Fibroblast of skin of back (primary cell): ENCODE measurements at places on chromosomes 5 and 9.
A peak's percentile ranks its signal among the peaks of the same experiment; 100 is the strongest.

DNA sequence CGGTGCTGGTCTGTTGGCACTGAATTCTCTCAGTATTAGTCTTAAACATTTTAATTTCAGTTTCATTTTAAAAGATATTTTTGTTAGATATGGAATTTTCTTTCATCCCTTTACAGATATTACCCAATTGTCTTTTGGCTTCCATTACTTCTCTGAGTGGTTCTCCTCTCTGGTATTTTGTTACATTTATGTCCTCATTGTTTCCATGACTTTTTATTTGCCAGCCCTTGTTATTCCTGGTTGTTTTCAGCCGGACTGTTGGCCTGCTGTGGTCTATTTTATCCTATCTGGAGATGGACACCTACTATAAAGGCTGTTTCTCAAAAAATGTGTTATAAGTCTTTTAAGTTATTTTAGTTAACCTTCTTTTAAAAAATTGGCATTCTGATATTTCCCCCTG is 117.2 kb downstream of the ARHGEF28 start:
- DNase-seq: no peak

DNA sequence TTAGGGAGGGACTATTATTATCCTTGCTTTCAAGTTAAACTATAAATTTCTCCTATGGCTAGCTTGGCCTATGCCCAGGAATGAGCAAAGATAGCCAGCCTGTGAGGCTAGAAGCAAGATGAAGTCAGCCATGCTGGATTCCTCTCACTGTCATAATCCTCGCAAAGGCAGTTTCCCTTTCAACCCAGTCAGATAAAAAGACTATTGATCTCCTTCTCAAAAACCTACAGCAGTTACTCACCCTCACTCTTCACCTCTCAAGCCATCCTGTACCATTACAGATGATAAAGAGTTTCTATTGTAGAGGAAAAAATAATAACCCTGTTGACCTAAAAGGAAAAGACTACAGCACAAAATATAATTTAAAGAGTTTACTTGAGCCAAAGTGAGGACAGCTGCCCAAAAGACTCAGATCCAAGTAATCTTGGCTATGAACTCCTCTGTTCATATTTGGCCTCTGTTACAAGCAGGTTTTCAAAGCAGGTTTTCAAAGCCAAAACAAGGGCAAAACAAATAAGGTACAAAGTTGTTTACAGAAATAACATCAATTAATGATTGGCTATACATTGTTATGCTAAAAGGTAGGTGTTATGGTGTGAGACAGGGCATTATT is 41.7 kb downstream of the KCNV2 start:
- no peak for DNase-seq

DNA sequence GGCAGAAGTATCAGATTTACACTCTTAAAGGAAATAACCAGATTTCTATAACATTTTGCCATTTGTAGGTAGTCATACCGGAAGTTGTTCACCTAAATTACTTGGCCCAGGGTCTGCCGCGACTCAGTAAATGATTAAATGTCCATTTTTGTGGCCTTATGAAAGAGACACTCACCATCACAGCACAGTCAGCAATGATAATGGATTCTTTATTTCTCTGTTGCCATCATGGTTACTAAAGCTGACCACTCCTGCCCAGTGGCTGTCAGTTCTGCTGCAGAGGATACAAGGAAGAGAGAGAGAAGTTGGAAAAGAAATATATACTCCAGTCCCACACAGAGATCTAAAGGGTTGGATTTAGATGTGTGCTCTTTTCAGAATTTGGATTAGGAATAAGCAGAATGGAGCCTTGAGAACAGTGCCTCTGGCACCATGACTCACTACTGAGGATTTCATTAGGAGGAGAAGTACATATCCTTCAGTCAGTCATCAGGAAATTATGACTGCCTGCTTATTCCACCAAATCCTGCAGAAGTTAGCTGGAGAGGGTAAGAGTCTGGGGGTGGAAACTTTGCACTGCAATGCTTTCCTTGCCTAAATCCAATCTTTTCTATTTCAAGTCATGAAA is 72.8 kb upstream of the EFNA5 start:
- DNase-seq: peak; percentile 82

DNA sequence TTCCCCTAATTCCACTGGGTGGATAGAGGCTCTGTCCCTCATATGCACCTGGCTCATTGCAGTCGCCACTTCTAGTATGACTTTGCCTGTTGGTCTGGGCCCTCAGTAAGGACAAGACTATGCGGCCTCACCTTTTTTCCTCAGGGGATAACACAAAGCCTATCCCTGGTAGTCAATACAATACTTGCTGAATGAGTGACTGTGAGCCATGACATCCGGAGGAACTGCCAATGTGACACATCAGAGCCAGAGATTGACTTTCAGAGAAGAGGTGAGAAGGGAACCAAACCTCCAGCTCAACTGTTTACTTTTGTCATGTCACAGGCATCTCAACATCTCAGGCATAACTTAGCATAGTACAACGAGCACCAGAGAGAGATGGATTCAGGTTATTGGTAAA is 371.3 kb downstream of the DMRT2 start:
- DNase-seq: no peak

GRCh38 chr5:9188131-9188530 is 357.7 kb downstream of the SEMA5A start:
- DNase-seq: peak; percentile 90

DNA sequence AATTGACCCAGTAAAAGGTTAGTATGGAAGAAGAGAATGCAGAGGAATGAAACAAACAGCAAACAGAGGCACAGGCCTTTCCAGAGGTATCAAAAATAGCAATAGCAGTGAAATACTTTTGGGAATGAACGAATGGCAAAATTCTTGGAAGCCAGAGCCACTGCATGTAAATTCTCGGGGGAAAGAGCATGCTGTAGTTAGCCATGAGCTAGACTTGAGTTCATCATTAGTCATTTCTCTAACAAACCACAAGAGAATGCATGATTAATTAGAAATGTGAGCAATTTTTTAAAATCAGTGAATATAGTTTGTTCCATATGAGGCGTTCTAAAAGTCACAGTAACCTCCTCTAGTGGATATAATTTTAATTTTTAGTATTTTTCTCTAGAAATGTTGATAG is 170.3 kb upstream of the PRR16 start:
- peak; percentile 91 for DNase-seq

GRCh38 chr9:86407022-86407421 is 52.8 kb upstream of the TUT7 start:
- peak; percentile 47 for DNase-seq

DNA sequence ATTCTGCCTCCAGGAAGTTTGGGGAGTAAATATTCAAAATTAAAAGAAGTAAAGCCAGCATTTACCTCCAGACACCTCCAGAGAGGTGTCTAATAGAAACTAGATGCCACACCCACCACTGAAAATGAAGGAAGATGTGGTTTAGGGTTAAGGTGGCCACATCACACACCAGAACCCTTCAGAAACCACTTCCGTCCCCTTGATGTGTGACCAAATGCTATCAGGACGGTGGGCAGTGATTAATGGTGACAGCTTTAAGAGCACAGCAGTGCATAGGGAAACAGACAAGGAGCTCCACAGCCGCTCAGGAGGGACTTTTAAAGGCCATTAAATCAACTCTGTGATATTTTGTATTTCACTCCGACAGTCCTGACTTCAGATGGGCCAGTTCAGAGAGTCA is 295.2 kb downstream of the BRINP1 start:
- no peak for DNase-seq

DNA sequence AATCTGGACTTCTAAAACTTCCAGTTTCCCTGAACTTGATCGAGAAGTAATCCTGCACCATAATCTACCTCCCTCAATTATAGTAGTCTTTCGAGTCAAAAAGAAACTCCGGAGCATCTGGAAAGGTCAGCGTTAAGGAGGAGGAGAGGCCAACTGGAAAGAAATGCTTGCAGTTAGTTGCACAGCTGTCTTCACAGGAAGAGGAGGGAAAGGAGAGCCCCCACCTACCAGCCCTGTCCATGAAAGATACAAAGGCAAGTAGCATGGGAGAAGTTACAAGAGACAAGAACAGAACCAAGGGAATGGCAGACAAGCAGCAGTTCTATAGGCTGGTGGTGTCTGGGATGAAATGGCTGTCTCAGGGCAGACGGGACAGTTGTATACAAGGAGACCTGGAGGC is 170.6 kb downstream of the RAB3C start:
- no peak for DNase-seq

GRCh38 chr9:12875191-12875590 is 100.4 kb downstream of the LURAP1L start:
- DNase-seq: peak; percentile 70

GRCh38 chr5:141598391-141599345 is 20.1 kb downstream of the DIAPH1 start:
- DNase-seq: peak; percentile 24

- DNase-seq: no peak
Observed at GRCh38 chr5:133680830-133681565, 68.7 kb upstream of the FSTL4 start.

- no peak for DNase-seq
Observed at GRCh38 chr9:125902831-125903512, 155.8 kb downstream of the PBX3 start.

- no peak for DNase-seq
Observed at GRCh38 chr5:99605904-99606303, 677.1 kb upstream of the CHD1 start.

GRCh38 chr9:70257991-70258691 is 637 bp upstream of the SMC5 start:
- DNase-seq: peak; percentile 72

- DNase-seq: no peak
Observed at GRCh38 chr5:19564036-19564435, 424.0 kb downstream of the CDH18 start.

GRCh38 chr5:156594406-156594805 is 255.7 kb upstream of the PPP1R2B start:
- DNase-seq: no peak

- no peak for DNase-seq
Observed at GRCh38 chr9:69397384-69398214, 72.6 kb downstream of the ENTREP1 start.

- DNase-seq: no peak
Observed at GRCh38 chr5:146788898-146789297, 89.7 kb downstream of the PPP2R2B start.

- no peak for DNase-seq
Observed at GRCh38 chr5:123398058-123398733, 25.0 kb downstream of the CEP120 start.

GRCh38 chr5:81773574-81773973 is 22.7 kb upstream of the SSBP2 start:
- DNase-seq: no peak
